ENCODE measurements at places on chromosomes 6 and 20.

DNA sequence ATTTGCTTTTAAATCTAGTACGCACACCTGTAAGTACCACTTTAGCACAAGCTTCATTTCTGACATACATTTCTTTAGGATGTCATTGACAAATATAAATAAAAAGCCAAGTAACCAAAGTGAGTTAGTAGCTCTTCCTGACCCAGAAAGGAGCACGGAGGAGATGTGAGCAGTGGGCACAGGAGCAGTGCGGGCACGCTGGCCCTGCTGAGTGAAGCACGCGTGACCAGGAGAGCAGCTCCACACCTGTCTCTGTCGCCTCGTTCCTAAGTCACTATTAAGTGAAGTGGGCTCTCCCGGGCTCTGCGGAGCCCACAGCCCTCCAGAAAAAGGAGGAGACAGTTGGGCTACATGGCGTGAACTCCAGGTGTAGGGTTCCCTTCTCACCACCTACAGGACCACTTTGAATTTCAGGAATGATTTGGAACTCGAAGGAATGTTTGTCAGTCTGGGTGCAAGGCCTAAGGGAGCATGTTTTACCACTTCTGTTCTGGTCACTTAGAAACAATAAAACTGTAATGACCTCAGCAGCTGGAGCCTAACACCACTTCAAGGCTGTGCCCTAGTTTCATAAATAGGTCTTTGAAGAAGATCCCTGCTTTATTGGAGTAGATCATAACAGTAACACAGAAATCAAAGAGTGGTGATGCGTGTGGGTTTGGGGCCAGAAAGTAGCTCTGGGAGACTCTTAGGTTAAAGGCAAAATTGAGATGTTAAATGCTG is 95.9 kb downstream of the FAM120B start:
- DNase-seq: peak; percentile 60

DNA sequence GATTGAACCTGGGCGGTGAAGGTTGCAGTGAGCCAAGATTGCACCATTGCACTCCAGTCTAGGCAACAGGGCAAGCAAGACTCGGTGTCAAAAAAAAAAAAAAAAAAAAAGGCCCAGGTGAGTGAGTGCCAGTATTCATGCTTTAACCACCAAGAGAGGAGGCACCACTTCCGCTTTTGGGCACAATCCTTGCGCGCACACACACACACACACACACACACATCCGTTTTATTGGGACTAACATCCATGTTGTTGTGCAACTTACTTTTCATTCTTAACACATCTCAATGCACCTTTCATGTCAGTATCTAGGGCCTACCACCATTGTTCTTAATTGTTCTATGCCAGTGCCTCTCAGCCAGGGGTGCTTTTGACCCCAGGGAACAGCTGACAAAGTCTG is 263.0 kb downstream of the CDC5L start:
- DNase-seq: no peak

- DNase-seq: peak; percentile 93
Observed at GRCh38 chr6:170529839-170530469, 23.2 kb downstream of the PSMB1 start.

- DNase-seq: no peak
Observed at GRCh38 chr6:136655239-136656014, 105.2 kb upstream of the MAP7 start.

DNA sequence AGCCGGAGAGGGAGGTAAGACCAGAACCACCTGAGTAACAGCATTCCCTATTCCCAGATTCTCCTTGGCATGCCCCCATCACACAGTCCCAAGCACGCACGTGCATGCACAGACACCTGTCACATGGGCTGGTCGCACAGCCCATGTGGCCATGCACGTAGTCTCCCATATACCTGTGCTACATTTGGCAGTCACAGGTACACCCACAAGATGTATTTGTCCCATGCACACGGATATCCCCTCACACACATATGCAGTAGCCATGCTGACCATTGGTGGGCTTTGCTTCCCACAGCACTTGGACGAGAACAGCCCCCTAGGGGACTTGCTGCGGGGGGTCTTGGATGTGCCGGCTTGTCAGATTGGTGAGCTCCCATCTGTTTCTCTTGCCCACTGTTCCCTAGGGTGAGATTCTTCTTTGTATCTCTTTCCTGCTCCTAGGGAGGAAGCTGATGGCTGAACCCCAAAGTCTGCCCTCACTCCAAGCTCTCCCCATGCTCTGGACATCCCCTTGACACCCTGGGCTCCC is 31.9 kb downstream of the PLCG1 start:
- DNase-seq: no peak

DNA sequence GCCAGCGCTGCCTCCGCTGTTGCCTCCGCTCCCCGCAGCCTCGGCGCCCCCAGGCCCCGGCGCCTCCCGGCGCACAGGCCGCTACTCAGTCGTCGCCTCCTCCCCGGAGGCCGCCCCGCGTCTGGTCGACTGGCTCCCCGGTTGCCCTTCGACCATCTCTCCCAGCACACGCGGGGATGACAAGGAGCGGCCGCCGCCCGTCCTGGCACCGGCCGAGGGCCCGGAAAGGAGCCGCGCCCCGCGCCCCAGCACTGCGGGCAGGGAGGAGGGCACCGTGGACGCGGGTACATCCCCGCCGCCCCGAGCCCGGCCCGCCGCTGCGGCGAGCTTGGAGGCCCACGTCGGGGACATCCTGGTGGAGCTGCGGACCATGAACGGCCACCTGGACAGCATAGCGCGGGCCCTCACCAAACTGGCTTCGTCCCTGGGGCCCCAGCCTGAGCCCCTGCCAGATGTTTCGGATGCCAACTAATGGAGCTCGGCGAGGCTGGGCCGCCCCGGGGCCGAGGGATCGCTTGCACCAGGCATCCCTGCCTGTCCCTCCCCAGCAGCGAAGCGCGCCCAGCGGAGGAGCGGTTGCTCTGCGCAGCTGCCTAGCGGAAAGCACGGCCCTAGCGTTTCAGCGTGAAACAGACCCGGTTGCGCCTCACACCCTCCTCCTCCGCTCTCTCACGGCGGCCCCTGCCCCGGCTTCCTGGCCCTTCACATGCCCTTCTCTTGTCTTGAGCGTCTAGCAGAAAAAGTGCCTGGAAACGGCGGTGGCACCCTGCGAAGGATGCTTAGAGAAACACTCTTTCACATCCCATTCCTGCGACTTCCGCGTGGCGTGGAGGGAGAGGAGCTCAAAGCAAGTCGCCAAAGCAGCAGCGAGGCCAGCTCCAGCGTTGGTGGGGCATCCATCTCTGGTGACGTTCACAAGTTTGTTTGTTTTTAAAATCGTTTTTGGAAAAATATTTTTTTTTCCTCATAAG is 285.8 kb upstream of the SUPT3H start:
- no peak for DNase-seq

DNA sequence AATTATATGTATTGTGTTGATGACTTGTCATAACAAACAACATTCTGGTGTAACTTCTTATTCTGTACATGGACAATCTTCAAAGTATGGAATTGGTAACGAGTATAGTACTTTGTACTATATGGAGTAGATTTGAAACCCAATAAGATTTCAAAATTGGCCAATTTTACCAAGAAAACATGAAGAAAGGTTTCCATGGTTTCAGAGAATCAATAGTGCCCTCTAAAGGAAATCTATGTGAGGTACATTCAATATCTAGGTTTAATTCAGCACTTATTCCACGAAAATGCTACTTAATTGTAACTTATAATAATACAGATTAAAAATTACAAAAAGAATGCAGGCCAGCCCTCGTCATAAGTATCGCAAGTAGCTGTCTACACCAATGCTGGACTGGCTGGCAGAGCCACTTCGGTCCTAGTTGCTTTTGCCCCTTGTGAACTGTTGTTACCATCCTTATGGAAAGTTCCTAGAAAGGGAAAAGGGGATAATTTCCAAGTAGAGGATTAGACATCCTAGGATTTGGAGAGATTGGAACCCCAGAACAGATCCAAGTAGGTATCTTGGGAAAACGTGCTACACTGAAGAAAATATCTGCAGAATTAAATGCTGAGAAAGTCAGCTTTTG is 70.9 kb downstream of the LCA5 start:
- DNase-seq: peak; percentile 47

DNA sequence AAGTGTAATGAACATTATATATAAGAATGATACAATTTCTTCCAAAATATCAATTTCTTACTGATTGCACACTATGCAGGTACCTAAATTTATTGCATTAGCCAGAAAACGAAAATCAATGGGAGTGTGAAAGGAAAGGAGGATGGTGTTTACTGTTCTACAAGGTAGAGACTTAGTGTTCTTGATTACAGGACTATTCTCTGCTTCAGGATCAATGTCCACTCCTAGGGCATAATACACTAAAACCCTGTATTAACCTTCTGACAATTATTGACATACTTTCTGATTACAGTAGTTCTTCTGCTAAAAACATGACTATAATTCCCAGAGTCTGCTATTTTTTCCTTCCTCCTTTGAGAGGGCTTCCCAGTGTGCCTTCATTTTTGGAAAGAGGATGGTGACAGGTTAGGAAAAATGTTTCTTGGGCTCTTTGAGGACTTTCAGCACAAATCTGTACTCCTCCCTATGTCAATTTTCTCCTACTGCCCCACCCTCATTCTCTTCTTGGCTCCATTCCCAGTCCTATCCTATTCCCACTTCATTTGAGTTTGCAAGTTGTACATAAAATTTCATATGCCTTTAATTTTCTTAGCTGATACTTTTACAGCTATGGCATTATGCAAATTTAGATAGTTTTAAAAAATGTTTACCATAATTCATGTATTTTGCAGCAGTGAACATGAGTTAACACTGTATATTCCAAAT is 278.9 kb downstream of the CENPW start:
- no peak for DNase-seq

DNA sequence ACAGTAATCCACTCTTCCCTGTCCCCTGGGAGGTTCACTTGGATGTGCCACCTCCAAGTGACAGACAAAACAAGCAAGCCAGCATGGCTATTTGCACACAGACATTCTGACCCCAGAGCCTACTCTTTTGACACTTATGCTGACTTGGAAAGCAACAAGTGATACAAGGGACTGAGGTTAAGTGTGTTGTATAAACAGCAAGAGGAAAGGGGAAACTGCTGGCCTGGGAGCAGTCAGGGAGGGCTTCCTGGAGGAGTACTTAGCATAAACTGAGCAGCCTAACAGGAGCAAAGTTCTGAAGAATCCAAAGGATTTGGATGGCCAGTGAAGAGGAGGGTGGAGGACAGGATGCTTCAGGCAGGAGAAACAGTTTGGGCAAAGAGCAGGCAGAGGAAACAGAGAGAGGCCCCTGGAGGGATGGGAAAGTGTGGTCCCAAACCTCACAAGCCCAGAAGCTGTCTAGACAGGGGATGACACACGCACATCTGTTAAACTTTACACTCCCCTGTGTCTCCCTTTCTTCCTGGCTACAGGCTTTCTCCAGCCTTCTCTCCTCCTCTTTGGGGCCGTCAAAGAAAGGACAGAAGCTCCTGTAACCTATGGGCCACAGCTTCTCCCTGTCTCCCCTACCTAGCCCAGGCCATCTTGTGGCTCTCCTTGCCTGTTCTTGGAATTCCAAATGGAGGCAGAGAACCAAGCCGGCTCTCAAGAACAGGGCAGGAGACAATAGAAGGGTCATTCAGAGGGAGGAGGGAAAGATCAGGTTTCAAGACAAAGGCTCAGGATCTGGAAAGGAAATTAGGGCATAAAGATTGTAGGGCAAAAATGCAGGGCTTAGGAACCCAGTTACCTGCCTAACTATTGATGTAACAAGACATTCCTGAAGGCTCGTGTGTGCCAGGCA is 19.3 kb downstream of the SULF2 start:
- no peak for DNase-seq

- peak; percentile 5 for DNase-seq
Observed at GRCh38 chr20:11553603-11554002, 364.1 kb upstream of the BTBD3 start.

DNA sequence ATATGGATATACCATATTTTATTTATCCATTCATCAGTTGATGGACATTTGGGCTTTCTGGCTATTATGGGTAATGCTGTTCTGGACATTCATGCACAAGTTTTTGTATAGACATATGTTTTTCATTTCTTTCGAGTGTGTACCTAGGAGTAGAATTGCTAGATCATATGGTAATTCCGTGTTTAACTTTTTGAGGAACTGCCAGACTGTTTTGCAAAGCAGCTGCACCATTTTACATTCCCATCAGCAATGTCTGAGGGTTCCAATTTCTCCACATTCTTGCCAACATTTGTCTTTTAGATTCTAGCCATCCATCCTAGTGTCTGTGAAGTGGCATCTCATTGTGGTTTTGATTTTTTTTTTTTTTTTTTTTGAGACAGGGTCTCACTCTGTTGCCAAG is 20.8 kb downstream of the SRC start:
- DNase-seq: no peak

DNA sequence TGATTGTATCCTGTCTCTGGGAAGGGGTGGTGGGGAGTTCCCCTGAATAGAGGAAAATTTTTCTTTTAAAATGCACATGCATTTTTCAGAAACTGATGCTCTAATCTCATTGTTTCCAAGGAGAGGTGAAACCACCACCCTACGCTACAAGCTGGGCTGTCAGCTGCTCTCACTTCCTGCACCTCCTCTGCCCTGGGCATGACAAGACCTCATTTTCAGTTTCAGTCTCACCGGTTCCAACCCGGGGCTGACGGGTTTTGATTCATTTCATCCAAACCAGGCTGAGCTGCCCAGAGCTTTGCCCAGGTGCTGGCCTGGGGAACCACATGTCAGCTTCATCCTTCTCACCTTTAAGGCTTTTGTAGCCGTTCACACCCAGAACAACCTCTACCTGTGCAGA is 99.7 kb downstream of the EYA2 start:
- no peak for DNase-seq

DNA sequence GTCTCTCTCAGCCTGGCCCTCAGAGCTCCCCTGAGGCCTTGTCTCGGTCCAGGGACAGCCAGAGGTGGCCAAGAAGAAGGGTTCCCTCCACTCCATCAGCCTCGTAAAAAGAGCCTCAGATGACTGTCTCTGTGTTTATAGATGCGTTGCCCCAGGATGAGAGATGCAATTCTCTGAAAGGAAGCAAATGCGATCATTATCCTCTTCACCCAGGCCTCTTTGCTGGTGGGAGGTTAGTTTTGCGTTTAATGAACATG is 90.4 kb downstream of the YTHDF1 start:
- DNase-seq: no peak

DNA sequence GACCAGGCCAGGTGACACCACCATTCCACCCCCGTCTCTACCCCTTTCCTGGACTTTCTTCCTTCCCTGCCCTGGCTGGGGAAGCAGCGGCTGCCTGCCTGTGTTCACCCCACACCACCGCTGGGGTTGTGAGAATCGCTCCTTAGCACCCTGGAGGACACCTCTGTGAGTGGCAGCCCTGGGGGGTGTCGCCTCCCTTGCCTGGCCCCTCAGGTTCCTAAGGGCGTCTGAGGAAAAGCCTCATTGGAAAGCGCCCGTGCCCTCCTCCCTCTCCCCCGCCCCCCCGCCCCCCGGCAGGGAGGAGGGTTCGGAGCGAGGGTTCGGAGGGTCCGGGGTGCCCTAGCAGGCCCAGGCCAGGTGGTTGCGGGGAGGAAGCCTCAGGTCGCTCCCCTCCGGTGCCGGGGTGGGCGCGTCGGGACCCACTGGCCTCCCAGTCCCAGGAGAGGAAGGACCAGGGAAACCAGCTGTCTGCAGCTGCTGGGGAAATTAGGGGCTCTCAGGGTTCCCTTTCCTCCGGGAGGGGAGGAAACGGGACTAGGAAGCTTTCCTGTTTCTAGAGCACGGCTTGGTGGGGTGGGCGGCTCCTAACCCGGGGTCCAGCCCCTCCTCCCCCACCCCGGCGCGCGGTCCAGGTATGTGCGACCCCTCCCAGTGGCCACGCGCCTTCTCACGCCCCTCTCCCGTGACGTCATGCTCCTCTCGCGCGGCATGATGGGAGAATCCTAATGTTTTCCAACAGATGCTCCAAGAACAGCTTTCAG is at the start of gene PHACTR3:
PHACTR3 (plus strand) TSS at position 760 of the 761 bp plus-strand sequence. CDS start 475 bp downstream, outside the sequence.
- no peak for DNase-seq
